Femur (tissue), 1 donor: ENCODE measurements at places on chromosomes 7 and 10.
A peak's percentile ranks its signal among the peaks of the same experiment; 100 is the strongest.

DNA sequence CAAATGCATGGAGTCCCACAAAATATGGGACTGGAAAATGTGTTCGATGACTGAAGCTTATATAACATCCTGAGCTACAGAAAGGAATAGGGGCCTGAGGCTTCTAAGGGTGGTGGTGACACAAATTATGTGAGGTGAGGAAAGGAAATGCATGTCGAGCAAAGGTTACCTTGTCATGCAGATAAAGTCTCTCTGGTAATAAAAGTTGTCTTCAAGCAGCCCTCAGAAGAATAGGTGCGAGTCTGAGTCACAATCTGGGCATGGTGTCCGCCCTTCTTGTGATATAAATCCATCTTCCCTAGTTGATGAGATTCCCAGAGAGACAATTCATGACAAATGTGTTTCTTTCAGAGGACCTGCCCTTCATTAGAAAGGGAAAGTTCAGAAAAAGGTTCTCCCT, 985.2 kb upstream of the C7orf33 start:
- DNase-seq: no peak

DNA sequence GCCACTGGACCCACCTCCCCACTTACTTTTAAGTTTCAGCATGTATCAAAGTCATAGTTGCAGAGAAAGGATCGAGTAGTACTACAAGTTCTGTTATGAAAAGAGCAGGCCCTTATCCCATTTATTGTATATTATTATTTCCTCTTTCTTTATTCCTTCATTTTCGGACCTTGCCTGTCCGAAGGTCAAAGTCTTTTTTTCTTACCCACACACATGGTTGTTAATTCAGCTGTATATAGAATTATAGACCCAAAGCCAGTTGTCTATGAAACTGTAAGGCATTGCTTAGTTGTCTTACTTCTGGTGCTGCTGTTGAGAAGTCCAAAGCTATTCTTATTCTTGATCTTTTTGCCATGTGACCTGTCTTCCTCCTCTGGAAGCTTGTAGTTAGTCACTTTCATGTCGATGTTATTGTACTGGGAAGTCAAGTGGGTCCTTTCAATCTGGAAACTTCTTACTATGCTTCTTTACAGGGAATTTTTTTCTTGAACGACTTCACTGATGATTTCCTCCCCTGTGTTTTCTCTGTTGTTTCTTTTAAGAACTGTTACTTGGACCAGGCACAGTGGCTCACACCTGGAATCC, 8.3 kb downstream of the NUDT5 start:
- no peak for DNase-seq

- DNase-seq: no peak
These were observed 111.4 kb upstream of the FGFR2 start for GRCh38 chr10:121709675-121710073.

DNA sequence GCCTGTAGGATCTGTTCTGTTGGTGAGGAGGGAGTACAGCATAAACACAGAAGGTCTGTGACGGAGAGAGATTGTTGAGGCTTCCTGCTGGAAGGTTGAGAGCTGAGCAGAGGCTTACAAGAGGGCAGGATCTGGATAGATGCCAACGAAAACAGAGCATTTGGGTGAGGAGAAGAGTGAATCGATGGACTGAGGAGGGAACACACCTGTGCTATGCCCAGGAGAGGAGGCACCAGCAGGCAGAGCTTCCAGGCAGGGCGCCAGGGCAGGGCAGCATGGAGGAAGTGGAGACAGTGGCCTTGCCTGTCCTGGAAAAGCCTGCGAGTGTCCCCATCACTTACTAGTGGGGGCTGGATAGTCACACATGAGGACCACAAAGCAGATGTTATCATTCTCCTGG, 282.9 kb downstream of the PAXIP1 start:
- no peak for DNase-seq

- no peak for DNase-seq
These were observed 37.4 kb downstream of the DNAJC9 start for GRCh38 chr10:73209705-73210104.

DNA sequence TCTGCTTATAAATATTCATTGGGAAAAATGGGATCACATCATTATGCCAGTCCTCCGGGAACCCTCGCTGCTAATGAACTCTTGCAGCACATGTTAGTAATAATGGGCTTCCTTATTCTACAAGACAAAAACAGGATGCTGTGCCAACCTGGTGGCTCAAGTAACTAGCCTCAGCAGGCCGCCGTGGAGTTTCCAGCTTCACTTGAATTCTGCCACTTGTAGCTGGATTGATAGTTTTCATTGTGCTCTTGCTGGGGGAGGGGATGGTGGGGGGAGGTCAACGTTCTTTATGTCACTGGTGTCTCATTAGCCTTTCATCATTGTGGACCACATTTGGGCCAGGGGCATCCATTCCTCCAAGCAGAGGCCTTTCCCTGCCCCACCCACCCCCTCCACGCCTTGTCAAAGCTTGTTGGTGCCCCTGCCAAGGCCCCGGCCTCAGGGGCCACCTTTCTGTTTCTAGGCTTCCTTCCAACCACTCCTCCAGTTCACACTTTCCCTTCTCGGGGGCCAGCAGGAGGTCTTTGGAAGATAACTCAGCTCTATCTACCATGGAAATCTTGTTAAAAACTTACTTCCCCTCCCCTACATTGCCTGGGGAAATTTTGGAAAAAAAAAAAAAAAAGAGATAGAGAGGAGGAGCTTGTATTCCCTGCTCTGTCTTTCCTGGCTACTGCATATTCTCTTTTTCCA, 153.9 kb downstream of the BMPER start:
- DNase-seq: no peak

- DNase-seq: no peak
These were observed 42.5 kb downstream of the MTPN start for GRCh38 chr7:135934651-135935050.

- DNase-seq: no peak
These were observed 5.9 kb downstream of the DUSP5 start for GRCh38 chr10:110503528-110504110.

DNA sequence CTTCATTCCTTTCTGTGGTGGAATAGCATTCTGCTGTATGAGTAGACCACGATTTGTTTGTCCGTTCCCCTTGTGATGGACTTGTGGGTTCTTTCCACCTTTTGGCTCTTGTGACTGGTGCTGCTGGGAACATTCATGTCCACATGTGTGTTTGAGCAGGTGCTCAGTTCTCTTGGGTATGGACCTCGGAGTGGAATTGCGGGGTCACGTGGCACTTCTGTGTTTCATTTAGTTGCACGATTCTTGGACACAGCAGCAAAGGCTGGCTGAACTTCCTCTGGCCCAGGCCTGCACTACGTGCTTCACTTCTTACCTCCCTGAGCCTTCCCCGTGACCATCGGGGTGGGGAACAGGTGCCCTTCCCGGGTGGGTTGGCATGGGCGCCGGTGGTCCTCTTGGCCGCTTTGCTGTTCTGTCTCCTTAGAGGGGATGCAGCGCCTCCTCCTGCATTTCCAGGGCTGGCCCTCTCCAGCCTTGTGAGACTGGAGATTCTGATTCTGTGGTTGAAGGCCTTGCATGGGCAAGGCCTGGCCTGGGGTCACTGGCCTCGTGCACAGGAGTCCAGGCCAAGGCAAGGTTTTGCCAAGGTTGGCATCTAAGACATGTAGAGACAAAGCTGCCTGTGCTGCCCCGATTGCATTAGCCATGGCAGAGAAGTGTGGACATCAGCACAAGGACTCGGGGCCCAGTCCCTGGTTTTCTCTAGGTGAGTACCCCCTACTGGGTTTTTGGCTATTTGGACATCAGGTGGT, 25.1 kb downstream of the DOCK1 start:
- no peak for DNase-seq

GRCh38 chr7:4281231-4281993, 400.7 kb upstream of the FOXK1 start:
- no peak for DNase-seq

DNA sequence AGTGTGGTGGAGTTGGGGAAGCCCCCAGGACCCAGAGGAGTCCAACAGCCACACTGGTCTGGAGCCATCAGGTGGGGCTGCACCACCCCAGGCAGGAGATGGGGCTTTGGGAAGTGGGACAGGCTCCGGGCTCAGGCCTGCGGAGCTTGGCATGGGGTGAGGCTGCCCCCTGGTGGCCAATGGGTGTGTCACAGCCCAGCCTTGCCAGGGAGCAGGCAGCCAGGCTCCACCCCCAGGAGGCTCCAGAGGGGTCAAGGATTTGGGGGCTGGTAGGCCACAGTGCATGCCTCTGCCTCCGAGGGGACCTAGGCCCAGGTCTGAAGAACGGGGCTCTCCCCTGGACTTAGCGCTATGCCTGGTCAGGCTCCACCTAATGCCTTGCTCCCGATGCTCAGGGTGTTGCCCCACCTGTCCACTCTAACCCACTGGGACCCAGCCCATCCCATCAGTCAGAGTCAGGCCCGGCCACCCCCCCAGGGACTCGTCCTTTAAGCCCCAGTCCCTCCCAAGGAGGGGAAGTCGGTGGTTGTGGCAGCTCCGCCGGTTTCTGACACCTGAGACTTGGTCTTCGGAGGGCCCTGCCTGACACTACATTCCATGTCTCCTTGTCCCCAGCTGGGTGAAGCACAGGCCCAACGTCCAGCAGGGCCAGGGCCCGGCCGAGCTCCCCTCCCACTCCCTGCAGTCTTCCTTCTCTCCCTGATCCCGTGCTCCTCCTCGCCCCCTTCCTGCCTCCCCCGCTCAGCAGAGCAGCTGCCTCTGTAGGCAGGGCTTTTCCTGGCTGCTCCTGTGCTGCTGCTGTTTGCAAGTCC, 11.3 kb upstream of the SAMD8 start:
- peak; percentile 88 for DNase-seq

DNA sequence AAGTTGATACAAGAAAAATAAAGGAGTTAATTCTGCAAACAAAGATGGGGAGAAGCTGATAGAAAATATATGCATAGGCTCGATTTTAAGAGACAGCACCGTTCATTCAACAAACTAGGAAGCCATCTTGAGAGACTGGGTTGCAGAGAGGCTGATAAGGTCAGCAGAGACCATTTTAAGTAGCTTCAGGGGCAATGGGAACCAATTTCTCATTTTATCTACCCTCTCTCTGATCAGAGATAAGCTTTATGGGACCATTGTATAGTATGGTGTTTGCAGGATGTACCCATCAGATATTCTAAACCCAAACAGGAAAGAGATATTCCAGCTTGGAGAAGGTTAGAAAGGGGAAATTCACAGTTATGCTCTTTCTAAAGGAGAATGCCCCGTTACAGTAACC, 499.5 kb downstream of the SORCS3 start:
- DNase-seq: no peak

- peak; percentile 56 for DNase-seq
These were observed 822 bp downstream of the SHOC2 start for GRCh38 chr10:110919971-110920881.

DNA sequence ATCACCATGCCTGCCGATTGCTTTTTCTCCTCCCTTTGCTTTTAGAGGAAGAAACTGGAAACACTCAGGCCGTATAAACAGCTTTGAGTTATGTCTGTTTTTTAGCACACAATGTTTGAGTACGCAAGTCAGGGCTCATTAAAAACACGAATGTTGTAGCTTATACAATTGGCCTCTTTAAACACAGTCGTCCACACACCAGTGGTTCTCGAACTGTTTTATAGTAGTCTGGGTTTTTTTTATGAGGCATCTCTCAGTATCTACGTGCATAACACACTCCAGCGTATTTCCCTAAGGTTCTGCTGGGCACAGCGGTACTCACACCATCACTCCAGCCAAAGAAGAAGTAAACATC, 13.4 kb upstream of the CARD11 start:
- no peak for DNase-seq

DNA sequence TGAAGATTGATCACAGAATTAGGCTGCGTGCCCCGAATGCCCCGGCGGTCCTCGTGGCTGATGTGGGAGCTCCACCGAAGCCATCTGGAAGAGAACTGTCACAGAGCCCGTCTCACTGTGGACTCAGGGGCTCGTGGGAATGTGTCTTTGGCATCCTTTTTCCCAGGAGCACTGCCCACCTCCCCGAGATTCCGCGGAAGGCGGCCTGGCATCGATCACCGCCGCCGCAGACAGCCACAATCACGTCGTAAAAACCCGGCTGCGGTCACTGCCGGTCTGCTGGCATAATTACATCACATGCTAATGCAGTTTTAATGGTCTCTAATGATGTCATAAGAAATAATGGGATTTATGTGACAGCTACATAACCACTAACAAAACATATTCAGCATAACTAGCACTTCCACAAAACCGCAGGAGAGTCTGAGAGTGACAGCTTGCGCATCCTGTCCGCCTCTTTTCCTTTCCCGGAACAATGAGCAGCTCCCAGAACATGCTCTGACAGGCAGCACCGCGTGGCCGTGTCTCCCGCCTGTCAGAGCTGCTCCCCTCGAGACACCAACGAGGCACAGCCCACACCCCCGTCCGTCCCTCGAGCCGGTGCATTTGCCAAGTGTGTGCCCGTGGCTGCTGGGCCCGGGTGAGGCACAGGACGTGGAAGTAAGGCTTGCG, 490.0 kb downstream of the PTPRN2 start:
- no peak for DNase-seq

GRCh38 chr7:3386423-3387190, 85.6 kb downstream of the SDK1 start:
- no peak for DNase-seq

DNA sequence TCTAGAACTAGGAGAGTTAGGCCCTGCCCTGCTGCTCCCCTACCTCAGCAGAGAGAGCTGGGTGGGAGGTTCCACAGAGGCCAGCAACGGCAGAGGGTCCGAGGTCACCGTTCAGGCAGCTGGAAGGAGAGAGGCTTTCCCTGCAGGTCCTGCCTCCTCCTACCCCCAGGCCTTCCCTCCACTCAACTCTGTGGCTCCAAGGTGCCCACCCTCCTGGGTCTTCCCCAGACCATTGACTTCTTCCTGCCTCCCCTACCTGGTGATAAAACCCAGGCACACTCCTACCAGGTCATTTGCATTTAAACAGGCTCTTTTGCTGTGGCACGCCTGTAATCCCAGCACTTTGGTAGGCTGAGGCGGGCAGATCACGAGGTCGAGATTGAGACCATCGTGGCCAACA, 515.3 kb upstream of the FOXK1 start:
- no peak for DNase-seq

DNA sequence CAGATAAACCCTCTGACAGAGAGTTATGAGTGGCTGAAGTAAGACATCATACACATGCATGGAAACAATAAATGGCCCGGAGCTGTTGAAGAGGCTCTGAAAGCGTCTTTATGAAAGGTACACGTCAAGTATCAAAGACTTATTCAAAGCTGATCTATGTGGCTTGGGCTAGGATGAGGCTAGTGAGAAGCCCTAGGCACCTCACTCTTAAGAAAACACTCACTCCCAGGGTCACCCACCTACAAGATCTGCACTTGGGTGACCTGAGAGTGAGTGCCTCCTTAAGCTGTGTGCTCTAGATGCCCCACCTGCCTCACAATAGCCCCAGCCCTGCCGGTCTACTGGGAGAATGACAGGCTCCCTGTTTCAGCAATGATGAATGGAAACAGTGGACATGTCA, 1.1 kb upstream of the GIMAP1 start:
- no peak for DNase-seq

- no peak for DNase-seq
These were observed 72.4 kb downstream of the SKAP2 start for GRCh38 chr7:26792006-26792405.
